Mesothelial cell of epicardium (in vitro differentiated cells): ENCODE measurements at places on chromosomes 2 and 18.
A peak's percentile ranks its signal among the peaks of the same experiment; 100 is the strongest.

DNA sequence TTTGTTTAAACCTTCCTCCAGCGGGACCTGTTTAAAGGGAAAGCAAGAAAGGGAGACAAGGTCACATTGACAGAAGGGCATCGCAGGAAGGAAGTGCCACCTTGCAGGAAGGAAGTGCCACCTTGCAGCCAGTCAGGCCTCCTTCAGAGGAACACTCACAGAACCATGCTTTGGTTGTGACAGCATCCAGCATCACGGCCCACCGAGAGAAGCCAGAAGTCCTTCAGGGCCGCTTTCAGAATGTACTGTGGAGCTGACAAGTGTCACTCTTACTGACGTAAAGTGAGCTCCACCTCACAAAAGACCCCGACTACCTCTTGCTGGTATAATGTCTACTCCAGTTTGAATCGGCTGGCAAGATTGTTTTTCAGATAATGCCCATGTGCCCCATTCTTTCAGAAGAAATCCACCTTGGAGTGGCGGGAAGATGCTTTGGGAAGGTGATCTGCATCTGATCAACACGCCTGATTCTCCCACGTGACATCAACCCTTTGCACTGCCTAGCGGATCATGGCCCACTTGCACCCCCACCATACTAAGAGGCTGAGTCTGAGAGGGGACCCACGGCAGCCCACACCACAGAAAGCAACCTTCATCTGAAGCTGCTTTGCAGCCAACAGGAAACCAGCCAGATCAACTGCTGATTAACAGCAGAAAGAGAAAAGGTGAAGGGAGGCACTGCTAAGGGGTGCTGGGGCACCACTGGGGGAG lies 99.8 kb downstream of the UXS1 start:
- H3K27ac ChIP-seq: peak overlapping the region; percentile 13
- H3K27me3 ChIP-seq: no peaks in the 10 kb centered on the region
- peaks cover 38% of the 10 kb centered on the region for H3K36me3 ChIP-seq
- H3K4me1 ChIP-seq: peaks cover 4% of the 10 kb centered on the region

DNA sequence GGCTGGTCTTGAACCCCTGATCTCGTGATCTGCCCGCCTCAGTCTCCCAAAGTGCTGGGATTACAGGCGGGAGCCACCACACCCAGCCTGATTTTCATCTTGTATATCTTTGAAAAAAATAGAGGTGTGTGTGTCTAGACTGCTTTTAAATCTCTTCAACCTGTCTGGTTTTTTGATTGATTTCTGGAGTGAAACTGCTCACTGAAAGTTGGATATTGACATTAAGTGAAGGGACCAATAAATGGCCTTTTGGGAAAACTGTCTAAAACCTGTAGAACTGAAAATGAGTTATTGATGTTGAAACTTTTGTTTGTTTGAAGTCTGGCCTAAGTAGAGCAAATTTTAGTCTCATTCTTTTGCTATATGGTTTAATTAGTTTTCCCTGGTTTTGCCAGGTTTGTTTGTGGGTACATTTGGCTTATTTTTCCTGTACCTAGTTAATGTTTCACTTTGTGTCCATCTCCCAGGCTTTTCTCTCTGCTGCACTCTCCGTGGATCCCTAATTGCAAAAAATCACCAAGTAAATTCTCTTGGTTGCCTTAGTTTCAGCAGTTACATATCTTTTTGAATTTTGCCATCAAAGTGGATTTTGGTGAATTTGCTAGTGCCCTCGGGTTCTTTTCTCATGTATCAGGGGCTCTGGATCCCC lies 144.3 kb downstream of the MAP4K4 start:
- H3K4me3 ChIP-seq: no peak overlapping the region
- no peak for DNase-seq
- H3K27ac ChIP-seq: peak overlapping the region; percentile 37
- H3K36me3 ChIP-seq: peaks cover 58% of the 10 kb centered on the region

GRCh38 chr18:57148263-57148662 lies 1.4 kb downstream of the BOD1L2 start:
- H3K27me3 ChIP-seq: peaks cover 48% of the 10 kb centered on the region
- no peak overlapping the region for H3K4me3 ChIP-seq
- H3K4me1 ChIP-seq: peaks cover 4% of the 10 kb centered on the region
- no peaks in the 10 kb centered on the region for H3K36me3 ChIP-seq
- DNase-seq: no peak

DNA sequence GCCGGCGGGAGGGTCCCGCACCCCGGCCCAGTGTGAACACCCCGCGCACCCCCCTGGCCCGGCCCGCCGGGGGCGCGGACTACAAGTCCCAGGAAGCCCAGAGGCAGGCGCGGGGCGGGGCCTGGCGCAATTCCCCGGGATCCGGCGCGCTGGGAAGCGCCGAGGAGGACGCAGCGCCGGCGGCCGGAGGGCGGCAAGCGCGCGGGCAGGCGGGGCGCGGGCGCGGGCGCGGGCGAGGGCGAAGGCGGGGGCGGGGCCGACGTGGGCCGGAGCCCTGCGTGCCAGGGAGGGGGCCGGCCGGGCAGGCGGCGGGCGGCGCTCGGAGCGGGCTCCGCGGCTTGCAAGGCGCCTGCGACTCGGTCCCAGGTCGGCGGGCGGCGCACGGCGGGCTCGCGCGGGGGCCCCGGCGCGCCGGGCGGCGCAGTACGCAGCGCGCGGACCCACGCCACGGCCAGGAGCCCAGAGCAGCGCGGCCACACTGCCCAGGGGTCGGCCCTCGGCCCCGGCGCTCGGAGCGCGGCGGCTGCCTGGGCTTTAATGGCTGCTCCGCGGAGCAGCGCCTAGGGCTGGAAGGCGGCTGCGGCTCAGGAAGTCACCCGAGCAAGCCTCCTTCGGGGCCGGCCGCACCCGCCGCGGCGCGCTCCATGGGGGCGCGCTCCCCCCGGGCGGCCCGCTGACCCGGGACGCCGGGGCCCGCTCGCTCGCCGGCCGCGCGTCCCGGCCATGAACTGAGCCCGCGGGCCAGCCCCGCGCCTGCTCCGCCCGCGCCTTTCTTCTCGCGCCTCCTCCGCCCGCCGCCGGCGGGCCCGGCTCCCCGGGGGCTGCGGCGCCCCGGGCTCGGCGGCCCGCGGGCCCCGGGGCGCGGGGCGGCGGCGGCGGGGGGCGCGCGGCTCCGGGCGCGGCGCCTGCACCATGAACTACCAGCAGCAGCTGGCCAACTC lies at the start of gene AGAP1:
AGAP1 (plus strand) TSS at position 269 of the 941 bp plus-strand sequence.
- peaks cover 7% of the 10 kb centered on the region for H3K27me3 ChIP-seq
- DNase-seq: peak; percentile 65
- peak within 1 kb of the TSS; percentile 89 for H3K27ac ChIP-seq

- H3K27me3 ChIP-seq: no peaks in the 10 kb centered on the region
- peaks cover 18% of the 10 kb centered on the region for H3K36me3 ChIP-seq
- no peak for DNase-seq
These were observed 31.1 kb upstream of the EPG5 start for GRCh38 chr18:45998244-45998643.

DNA sequence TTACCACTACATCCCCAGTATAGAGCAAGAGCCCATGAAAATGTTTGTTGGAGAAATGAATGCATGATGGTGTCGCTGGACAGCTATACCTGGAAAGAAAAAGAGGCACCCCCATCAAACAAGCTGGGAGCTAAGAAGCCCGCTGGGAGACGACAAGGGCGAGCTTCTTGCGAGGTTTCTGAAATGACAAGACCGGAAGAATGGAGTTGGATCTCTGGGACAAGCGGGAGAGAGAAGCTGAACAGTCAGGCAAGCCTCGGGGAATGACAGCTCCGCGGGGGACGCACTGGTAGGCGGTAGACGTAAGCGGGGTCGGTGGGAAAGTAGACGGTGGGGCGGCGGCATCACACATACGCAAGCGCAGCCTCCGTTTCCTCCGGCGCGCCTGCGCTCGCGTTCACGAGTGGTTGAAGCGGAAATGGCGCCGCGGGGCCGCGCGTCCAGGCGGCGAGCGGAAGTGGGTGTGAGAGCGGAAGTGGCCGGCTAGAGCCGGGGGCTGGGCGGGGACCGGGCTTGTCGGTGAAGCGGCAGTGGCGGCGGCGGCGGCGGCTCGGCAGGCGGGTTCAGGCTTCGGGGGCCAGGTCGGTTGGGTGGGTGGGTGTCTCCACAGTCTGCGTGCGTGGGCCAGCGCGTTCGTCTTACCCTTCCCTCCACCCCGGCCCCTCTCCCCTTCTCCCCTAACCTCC lies at the start of gene ARPC2:
ARPC2 (plus strand) TSS at position 516 of the 686 bp plus-strand sequence. CDS start 282 bp downstream, outside the sequence.
- H3K27ac ChIP-seq: peak within 1 kb of the TSS; percentile 94
- no peaks in the 10 kb centered on the region for H3K36me3 ChIP-seq
- peak; percentile 87 for DNase-seq
- peaks cover 5% of the 10 kb centered on the region for H3K27me3 ChIP-seq

- no peak overlapping the region for H3K27ac ChIP-seq
- no peaks in the 10 kb centered on the region for H3K27me3 ChIP-seq
- no peak for DNase-seq
These were observed 9.5 kb downstream of the RTTN start for GRCh38 chr18:70195852-70196434.

- no peaks in the 10 kb centered on the region for H3K36me3 ChIP-seq
- no peaks in the 10 kb centered on the region for H3K4me1 ChIP-seq
- DNase-seq: no peak
- no peak overlapping the region for H3K27ac ChIP-seq
- H3K27me3 ChIP-seq: no peaks in the 10 kb centered on the region
These were observed 201.1 kb upstream of the HDAC4 start for GRCh38 chr2:239601880-239602279.

DNA sequence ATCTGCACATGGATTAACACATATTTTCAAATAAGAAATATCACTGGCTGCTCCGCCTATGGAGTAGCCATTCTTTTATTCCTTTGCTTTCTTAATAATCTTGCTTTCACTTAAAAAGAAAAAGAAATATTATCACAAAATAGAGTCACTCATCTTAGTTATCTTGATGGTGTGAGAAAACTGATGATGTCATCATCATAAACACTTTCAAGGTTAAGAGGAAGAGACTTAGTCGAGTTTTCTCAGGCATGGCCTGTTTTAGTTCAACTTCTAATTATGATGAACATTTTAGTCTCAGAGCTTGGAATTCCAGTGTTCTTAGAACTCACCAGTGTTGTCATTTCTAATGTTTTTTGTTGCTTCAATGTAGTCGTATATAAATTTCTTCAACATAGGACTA lies 506.1 kb downstream of the PTPRM start:
- H3K4me3 ChIP-seq: no peak overlapping the region
- no peaks in the 10 kb centered on the region for H3K27me3 ChIP-seq
- H3K27ac ChIP-seq: no peak overlapping the region
- peaks cover 16% of the 10 kb centered on the region for H3K36me3 ChIP-seq

GRCh38 chr2:155980941-155981560 lies 351.5 kb downstream of the NR4A2 start:
- no peak overlapping the region for H3K4me3 ChIP-seq
- H3K27me3 ChIP-seq: no peaks in the 10 kb centered on the region
- no peaks in the 10 kb centered on the region for H3K36me3 ChIP-seq
- DNase-seq: no peak
- no peaks in the 10 kb centered on the region for H3K4me1 ChIP-seq

DNA sequence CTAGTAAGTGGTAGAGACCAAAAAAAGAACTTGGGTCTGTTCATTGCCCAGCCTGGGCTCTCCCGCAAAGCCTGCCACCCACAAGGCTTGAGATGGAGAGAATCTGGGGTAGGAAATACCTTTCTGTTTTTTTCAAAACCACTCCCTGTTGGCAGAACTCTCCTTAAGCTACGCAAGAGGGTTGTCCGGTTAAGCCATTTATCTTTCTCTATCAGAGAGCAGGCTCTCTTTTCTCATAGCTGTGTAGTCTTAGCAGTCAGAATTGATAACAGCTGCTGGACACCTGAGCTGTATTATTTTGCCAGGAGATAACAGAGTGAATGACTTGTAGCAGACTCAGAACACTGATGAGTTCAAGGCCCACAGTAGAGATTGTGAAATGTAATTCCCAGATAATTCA lies 1088.1 kb downstream of the TSN start:
- H3K27me3 ChIP-seq: no peaks in the 10 kb centered on the region
- no peak for DNase-seq
- H3K4me3 ChIP-seq: no peak overlapping the region

GRCh38 chr2:232292395-232293154 lies 86.0 kb upstream of the ALPP start:
- no peak overlapping the region for H3K4me3 ChIP-seq
- H3K27ac ChIP-seq: no peak overlapping the region
- peaks cover under 1% of the 10 kb centered on the region for H3K4me1 ChIP-seq
- H3K36me3 ChIP-seq: no peaks in the 10 kb centered on the region
- no peaks in the 10 kb centered on the region for H3K27me3 ChIP-seq

DNA sequence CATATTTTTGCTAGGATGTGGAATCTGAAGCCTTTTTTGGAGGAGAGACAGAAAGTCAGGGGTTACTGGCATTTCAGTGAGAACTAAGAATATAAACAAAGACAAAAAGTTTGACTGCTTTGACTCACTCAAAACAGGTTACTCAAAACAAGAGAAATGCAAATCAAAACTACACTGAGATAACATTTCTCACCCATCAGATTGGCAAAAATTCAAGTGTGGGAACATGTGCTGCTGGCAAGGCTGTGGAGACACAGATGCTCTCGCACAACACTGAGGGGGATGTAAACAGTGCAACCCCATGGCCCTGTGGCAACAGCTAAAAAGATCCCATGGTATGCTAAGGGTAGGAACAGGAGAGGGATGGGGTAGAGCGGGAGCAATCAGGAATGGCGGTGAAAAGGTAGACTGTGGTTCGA lies 86.6 kb downstream of the DTNB start:
- no peak overlapping the region for H3K27ac ChIP-seq
- no peaks in the 10 kb centered on the region for H3K36me3 ChIP-seq
- H3K27me3 ChIP-seq: no peaks in the 10 kb centered on the region
- DNase-seq: no peak
- no peak overlapping the region for H3K4me3 ChIP-seq

DNA sequence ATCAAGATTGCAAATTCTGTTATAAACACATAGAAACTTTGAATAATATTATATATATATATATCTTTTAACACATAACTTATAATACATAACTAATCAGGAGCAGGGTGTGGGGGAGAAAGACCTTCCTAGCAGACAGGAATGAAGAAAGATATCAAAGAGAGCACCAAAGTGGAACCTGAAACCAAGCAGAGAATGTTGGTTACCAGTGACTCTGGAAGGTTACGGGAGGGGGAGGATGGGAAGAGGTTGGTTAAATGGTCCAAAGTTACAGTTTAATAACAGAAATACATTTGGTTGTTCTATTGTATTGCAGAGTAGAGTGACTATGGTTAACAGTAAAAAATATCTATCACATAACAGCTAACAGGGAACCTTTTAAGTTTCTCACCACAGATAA lies 366.7 kb downstream of the LRRTM4 start:
- H3K4me3 ChIP-seq: no peak overlapping the region
- no peak for DNase-seq
- H3K27ac ChIP-seq: no peak overlapping the region
- peaks cover 11% of the 10 kb centered on the region for H3K4me1 ChIP-seq
- peaks cover 8% of the 10 kb centered on the region for H3K36me3 ChIP-seq

DNA sequence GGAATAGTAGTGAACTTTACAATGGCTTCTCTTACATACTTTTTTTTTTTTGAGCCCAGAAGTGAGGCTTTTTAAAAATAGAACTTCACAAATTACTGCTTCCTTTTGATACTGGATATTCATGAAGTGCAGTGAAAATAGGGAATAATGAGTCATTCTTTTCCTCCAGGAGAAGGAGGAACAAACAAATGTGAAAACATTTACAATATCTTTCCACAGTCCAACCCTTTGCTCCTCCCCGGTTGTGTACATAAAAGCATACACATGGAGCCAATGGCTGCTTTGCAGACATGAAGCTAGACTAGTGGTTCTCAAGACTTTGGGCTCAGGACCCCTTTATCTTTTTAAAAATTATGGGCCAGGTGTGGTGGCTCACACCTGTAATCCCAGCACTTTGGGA lies 266.9 kb downstream of the GBX2 start:
- no peak overlapping the region for H3K27ac ChIP-seq
- DNase-seq: no peak
- H3K27me3 ChIP-seq: no peaks in the 10 kb centered on the region
- no peak overlapping the region for H3K4me3 ChIP-seq
- H3K4me1 ChIP-seq: peaks cover 2% of the 10 kb centered on the region

GRCh38 chr2:161814008-161814660 lies 189.9 kb downstream of the SLC4A10 start:
- H3K4me3 ChIP-seq: no peak overlapping the region
- no peaks in the 10 kb centered on the region for H3K27me3 ChIP-seq
- H3K36me3 ChIP-seq: no peaks in the 10 kb centered on the region
- no peaks in the 10 kb centered on the region for H3K4me1 ChIP-seq
